ENCODE measurements at places on chromosomes 7 and 10.

- H3K27ac ChIP-seq: no peak overlapping the region
- H3K4me3 ChIP-seq: no peak overlapping the region
- H3K4me1 ChIP-seq: no peaks in the 10 kb centered on the region
These were observed 218.3 kb downstream of the CRPPA start for GRCh38 chr7:16203065-16203464.

DNA sequence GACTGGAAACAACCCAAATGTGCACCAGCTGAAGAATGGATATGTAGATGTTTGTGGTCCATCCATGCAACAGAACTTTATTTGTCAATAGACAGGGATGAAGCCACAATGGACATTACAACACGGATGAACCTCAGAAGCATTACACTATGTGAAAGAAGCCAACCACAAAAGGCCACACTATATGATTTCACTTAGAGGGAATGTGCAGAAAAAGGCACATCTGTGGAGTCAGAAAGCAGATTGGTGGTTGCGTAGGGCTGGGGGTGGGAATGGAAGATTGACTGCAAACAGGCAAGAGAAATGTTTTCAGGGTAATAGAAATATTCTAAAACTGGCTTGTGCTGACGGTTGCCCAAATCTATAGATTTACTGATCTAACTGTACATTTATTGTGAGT lies 34.3 kb upstream of the WASHC2A start:
- H3K4me3 ChIP-seq: no peak overlapping the region
- no peak overlapping the region for H3K27ac ChIP-seq
- no peaks in the 10 kb centered on the region for H3K27me3 ChIP-seq
- no peaks in the 10 kb centered on the region for H3K36me3 ChIP-seq
- DNase-seq: no peak
- H3K4me1 ChIP-seq: no peaks in the 10 kb centered on the region

DNA sequence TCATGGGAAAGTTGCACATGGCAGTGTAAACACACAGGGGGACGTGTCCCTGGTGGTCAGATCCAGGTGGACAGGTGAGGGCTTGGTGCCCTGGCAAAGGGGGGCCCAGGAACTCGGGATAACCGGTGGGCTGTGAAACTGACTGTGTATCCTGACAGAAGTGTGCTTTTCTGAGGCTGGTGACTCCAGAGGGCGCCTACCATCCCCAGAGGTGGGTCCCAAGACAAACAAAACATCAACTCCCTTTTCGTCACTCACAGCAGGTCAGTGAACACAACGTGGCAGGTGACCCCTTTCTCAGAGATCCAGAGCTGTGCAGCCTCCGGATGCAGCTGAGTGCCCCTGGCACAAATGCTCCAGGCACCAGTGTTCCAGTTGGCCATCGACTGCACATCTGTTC lies 56.0 kb upstream of the DDC start:
- H3K27ac ChIP-seq: no peak overlapping the region
- no peaks in the 10 kb centered on the region for H3K36me3 ChIP-seq
- H3K4me1 ChIP-seq: no peaks in the 10 kb centered on the region
- H3K27me3 ChIP-seq: no peaks in the 10 kb centered on the region
- H3K4me3 ChIP-seq: no peak overlapping the region

DNA sequence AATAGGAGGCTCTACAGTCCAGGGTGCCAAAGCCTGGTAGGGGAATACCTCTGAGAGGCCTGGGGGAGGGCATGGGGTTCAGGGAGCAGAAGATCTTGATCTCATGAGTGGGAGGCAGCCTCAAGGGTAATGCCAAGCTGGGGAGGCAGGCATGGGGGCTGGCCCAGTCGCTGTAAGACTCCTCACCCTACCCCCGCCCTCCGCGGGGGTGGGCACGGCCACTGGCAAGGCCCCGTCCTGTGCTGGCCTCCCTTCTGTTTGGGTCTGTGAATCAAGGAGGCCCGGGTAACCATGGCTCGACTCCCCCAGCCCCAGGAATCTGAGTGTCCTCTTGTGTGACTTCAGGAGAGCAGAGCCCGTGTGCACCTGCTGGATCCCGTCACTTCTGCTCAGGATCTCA lies 473.9 kb downstream of the PLXNA4 start:
- H3K27me3 ChIP-seq: no peaks in the 10 kb centered on the region
- no peaks in the 10 kb centered on the region for H3K4me1 ChIP-seq
- DNase-seq: no peak

GRCh38 chr7:925601-926000 lies 28.9 kb downstream of the ADAP1 start:
- H3K36me3 ChIP-seq: no peaks in the 10 kb centered on the region
- H3K27ac ChIP-seq: no peak overlapping the region
- H3K27me3 ChIP-seq: no peaks in the 10 kb centered on the region
- H3K4me3 ChIP-seq: no peak overlapping the region
- peaks cover 3% of the 10 kb centered on the region for H3K4me1 ChIP-seq

DNA sequence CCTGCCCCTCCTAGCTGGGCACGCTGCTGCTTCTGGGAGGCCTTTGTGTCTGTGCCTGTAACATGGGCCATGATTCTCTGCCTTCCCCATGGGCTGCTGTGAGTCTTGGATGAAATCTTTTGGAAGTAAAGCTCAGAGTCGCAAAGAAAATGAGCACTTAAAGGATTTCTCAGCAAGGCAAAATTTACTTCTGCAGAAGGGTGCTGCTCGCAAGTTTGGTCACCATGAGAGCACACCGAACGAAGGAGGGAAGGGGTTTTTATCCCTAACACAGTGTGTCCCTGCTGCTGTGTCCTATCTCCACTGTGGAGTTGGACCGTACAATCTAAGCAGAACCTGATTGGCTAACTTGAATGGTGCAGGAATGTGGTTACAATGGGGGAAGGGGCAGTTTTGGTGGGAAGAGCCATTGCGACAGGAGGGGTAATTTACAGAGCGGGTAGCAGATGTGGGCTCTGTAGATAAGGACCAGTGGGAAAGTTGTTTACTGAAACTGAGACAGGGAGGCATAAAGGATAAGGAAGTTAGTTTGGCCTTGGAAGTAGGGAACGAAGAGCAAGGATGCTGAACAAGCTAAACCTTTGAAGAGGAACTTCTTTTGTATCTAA lies 57.5 kb downstream of the FANK1 start:
- H3K36me3 ChIP-seq: no peaks in the 10 kb centered on the region
- H3K4me3 ChIP-seq: no peak overlapping the region
- no peaks in the 10 kb centered on the region for H3K27me3 ChIP-seq
- H3K4me1 ChIP-seq: no peaks in the 10 kb centered on the region
- H3K27ac ChIP-seq: no peak overlapping the region

GRCh38 chr7:84513061-84513460 lies 318.5 kb upstream of the SEMA3A start:
- no peaks in the 10 kb centered on the region for H3K4me1 ChIP-seq
- DNase-seq: no peak
- no peaks in the 10 kb centered on the region for H3K36me3 ChIP-seq
- no peak overlapping the region for H3K4me3 ChIP-seq
- no peaks in the 10 kb centered on the region for H3K27me3 ChIP-seq

DNA sequence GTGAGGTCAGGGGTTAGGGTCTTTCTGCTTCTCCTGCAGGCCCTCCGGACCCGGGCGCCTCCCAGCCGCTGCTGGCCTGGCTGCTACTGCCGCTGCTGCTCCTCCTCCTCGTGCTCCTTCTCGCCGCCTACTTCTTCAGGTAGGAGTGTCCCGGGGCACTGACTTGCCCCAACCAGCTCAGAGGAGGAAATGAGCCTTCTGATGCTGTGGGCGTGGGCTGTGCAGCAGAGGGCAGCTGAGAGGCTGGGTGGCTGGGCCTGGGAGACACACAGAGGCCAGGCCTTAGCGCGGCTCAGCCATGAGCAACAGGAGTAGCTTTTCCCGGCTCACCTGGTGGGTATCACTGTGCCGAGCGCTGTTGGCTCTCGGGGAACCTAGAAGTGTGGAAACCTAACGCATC lies 78.9 kb downstream of the MKI67 start:
- H3K27ac ChIP-seq: peak overlapping the region; percentile 62
- no peaks in the 10 kb centered on the region for H3K36me3 ChIP-seq
- no peaks in the 10 kb centered on the region for H3K27me3 ChIP-seq
- no peak for DNase-seq

- H3K4me3 ChIP-seq: no peak overlapping the region
These were observed 703.7 kb upstream of the FZD8 start for GRCh38 chr10:36345807-36346206.

DNA sequence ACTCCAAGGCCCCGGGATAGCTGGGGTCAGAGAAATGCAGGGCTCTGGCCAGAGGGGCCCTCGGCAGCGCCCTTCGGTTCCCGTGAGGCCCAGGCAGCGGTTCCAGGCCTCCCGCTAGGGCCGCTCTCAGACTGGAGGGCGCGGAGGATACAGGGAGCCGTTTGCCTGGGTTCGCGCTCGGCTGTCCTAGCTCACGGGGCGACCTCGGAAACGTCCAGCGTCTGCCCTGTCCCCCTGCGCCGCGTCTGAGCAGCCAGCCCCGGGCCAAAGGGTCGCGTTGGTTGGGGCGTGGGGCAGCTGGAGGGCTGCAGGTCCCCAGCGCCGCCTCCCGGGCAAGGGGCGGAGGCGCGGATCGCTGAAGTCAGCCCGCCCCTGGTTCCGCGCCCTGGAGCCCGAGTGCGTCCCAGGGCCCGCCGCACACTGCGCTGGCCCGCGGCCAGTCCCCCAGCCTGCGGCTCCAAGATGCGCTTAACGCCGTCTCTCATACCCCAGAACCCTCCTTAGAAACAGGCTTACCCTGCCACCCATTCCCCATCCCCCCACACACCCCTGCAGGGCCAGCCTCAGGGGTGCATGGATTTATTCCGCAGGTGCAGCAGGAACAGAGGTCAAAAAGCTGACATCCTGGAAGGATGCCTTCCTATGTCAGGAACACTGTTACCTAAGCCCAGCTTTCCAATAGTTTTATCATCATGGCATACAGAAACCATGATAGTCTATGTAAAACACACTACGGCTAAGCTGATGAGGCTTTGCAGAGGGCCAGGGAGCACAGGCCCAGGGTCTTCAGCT lies 22.1 kb upstream of the OPN4 start:
- no peaks in the 10 kb centered on the region for H3K27me3 ChIP-seq
- H3K4me1 ChIP-seq: peaks cover 10% of the 10 kb centered on the region
- no peak for DNase-seq
- no peak overlapping the region for H3K27ac ChIP-seq
- H3K36me3 ChIP-seq: no peaks in the 10 kb centered on the region

GRCh38 chr10:129755158-129755591 lies 208.9 kb downstream of the EBF3 start:
- DNase-seq: peak; percentile 70
- peaks cover 16% of the 10 kb centered on the region for H3K4me1 ChIP-seq
- peaks cover 6% of the 10 kb centered on the region for H3K36me3 ChIP-seq
- H3K27me3 ChIP-seq: no peaks in the 10 kb centered on the region
- H3K27ac ChIP-seq: no peak overlapping the region
- H3K4me3 ChIP-seq: no peak overlapping the region

GRCh38 chr7:47331179-47331565 lies 250.7 kb downstream of the TNS3 start:
- H3K4me1 ChIP-seq: peaks cover 92% of the 10 kb centered on the region
- no peaks in the 10 kb centered on the region for H3K27me3 ChIP-seq
- H3K27ac ChIP-seq: no peak overlapping the region
- no peak overlapping the region for H3K4me3 ChIP-seq
- DNase-seq: peak; percentile 79

DNA sequence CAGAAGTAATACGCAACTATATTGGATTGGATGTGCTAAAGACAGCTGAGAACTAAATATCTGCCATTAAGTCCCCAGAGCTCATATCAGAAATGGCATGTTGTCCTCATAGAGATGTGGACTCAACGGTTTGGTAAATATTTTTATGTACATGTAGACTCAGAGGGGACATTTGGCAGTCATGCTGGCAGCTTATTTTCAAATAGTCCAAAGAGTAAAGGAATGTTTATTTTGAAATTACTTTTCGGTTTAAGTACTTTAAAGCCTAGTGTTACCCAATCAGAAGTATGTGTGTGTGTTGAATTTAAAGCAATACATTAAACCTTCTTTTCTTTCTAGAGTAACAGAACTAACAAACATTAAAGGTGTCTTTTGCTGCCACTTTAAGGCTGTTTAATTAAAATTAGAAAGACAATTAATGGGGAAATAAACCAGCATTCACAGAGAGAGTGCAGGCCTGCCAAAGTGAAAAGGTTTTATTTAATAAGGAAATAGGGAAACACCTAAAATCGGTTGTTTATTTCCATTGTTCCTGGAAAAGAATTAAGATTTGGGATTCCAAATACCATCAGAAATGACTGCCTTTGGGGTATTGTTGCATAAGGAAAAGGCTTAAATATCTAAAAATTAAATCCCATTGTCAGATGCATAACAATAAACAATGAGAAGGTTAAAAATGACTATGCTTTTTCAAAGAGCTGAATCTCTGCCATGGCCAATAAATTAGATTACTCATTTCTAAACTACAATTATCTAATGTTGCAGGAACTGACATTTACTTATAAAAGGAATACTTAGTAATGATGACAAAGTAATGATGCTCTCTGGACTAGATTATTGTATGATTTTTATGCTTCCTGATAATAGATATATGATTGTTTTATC lies 113.4 kb upstream of the AHR start:
- H3K4me1 ChIP-seq: peaks cover 21% of the 10 kb centered on the region
- no peak for DNase-seq
- no peak overlapping the region for H3K4me3 ChIP-seq
- peak overlapping the region; percentile 51 for H3K27ac ChIP-seq
- H3K27me3 ChIP-seq: no peaks in the 10 kb centered on the region

DNA sequence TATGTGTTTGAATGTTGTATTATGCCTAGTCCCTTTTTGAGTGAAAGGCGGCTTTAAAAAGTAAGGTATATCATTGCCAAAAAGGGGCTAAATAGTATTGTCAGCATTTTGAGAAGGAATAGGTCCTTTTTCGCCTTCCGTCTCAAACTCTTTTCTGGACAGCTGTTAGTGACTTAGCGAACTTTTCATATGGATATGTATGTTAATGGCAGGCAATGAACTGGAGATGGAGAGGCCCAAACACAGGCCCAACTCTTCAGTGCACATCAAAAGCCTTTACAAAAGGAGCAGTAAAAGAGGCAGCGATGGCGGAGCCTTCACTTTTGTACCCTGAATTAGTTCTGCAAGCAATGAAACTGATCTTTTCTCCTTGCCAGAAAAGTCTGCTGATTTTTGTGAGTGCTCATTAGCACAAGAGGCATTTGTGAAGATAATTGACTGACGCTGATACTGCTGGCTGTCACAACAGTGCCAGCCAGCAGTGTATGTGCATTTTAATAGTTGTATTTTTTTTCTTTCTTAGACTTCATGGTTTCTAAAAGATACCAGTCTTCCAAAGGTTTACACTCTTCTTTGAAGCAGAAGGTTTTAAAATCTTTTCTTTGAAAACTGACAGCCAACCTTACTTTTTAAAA lies 243.7 kb upstream of the SP8 start:
- H3K36me3 ChIP-seq: no peaks in the 10 kb centered on the region
- H3K4me3 ChIP-seq: no peak overlapping the region
- no peaks in the 10 kb centered on the region for H3K4me1 ChIP-seq
- H3K27ac ChIP-seq: no peak overlapping the region

GRCh38 chr7:116933465-116933864 lies 19.8 kb upstream of the ST7 start:
- H3K36me3 ChIP-seq: no peaks in the 10 kb centered on the region
- H3K4me1 ChIP-seq: no peaks in the 10 kb centered on the region
- H3K4me3 ChIP-seq: no peak overlapping the region
- H3K27me3 ChIP-seq: no peaks in the 10 kb centered on the region
